ENCODE measurements at places on chromosomes 5 and 9. TPM values are rescaled to one million over a fixed set of nuclear protein-coding genes. Genes with fewer than 3 reads are reported as not detected.
A peak's percentile ranks its signal among the peaks of the same experiment; 100 is the strongest.

Gene WNK2
- 222 TPM for total RNA-seq

Gene BTNL8
- total RNA-seq = not detected

Gene AFF4
- total RNA-seq = 26.8 TPM

Gene IFNK
- total RNA-seq = not detected

Gene FGD3
- total RNA-seq = 2.7 TPM

GRCh38 chr5:22053195-22053594 is 799.9 kb downstream of the CDH12 start:
- DNase-seq = no peak

- no peak for DNase-seq
These were observed 70.2 kb upstream of the ELL2 start for GRCh38 chr5:96031811-96032261.

GRCh38 chr5:168681556-168682183 is 102.5 kb upstream of the PANK3 start:
- DNase-seq = peak; percentile 52

GRCh38 chr9:110555551-110556331 is 23.8 kb downstream of the SVEP1 start:
- DNase-seq = peak; percentile 71

DNA sequence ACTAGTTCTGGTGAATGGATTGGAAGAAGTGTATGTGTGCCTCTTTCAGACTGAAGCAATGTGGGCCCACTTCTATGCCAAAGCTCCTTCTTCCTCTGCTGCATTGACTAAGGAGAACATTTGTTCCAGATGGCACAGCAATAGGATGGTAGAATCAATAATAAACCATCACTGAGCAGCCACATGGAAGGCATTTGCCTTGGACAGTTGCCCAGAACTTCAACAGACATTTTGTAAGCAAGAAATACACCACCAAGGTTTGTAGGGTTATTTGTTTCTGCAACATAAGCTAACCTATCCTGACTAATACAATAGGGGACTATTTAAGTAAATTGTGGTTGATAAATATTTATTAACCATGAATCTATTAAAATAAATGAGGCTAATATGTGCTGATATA is 37.7 kb upstream of the CSNK1G3 start:
- no peak for DNase-seq

DNA sequence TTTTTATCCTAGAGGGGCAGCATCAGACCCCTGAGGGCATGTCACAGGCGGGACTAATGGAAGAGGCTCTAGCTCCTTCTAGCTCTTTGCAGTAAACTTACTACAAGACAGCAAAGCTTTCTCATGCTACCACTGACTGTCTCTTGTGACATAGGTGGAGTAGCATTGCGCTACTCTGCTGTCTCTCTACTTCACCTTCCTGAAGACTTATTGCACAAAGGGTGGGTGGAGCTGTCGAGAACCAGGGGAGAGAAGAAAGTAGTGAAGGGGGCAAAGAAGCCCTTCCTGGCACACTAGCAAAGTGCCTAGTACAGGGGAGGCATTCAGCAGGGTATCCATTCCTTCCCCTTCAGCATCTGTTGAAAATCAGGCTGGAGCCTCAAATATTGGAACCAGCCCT is 36.1 kb upstream of the NEK6 start:
- DNase-seq = no peak

DNA sequence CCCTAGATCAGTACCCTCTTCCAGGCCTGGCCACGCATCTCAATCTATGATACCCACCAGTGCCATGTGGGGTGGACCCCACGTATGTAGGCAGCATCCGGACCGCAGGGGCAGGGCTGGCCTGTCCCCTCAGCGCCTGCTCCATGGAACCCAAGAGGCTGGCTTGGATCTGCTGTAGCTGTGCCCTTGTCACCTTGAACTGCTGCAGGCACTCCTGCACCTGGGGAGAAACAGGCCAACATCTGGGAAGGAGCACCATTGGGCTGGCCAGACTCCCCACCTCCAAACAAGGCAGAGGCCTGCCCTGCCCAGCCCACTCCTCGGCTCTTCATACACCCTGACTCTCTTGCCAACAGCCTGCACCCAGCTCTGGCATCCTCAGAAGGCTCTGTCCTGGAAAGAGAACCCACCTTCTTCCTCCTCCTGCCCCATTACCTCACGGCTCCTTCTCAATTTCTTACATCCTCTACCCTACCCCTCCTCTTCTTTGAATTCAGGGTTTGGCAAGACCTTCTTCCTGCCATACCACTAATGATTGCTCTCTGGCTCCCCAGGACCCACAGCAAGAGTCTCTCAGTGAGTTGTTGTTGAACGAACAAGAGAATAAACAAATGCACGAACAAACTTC is 7.7 kb downstream of the HK3 start:
- DNase-seq = no peak

- no peak for DNase-seq
These were observed 488.5 kb downstream of the CTNND2 start for GRCh38 chr5:11415751-11416150.

GRCh38 chr5:11298877-11299276 is 537.8 kb upstream of the DAP start:
- DNase-seq = no peak

GRCh38 chr5:146589028-146589345 is 73.0 kb upstream of the GPR151 start:
- DNase-seq = no peak

All from Right ventricle myocardium superior (tissue), 1 donor.